Vagina (tissue), 2 donors: ENCODE measurements at places on chromosomes 11 and 22. TPM values are rescaled to one million over a fixed set of nuclear protein-coding genes. Genes with fewer than 3 reads are reported as not detected.

- DNase-seq: no peak
Observed at GRCh38 chr11:123409456-123410217, 20.4 kb upstream of the GRAMD1B start.

Gene TCF20
- 30.4 TPM for total RNA-seq

- DNase-seq: no peak
Observed at GRCh38 chr11:106524436-106524835, 447.0 kb downstream of the AASDHPPT start.

DNA sequence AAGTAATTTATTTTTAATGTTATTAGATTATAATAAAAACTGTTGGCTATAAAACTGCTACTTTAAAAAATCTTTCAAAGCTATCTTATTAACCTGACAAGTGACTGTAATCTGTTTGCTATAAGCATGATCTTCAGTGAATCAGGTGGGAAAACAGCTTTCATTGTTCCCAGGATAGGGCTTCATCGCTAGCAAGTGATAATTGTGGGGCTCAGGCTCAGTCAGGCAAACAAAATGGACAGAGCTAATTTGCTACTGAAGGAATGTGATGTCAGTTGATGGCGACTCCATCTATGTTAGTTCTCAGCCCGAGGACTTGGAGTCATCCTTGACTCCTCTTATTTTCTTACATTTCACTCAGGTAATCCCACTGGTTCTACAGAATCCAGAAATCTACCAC is 125.0 kb downstream of the RASSF10 start:
- DNase-seq: no peak

GRCh38 chr11:36165621-36166397 is 123.4 kb downstream of the COMMD9 start:
- no peak for DNase-seq

GRCh38 chr11:128644576-128644975 is 49.3 kb upstream of the FLI1 start:
- no peak for DNase-seq

GRCh38 chr11:69468911-69469885 is 12.3 kb upstream of the LINC01488 start:
- no peak for DNase-seq

Gene APOBEC3B
- not detected for total RNA-seq

Gene TMPRSS5
- not detected for total RNA-seq

Gene RAG1
- 0.25 TPM for total RNA-seq

DNA sequence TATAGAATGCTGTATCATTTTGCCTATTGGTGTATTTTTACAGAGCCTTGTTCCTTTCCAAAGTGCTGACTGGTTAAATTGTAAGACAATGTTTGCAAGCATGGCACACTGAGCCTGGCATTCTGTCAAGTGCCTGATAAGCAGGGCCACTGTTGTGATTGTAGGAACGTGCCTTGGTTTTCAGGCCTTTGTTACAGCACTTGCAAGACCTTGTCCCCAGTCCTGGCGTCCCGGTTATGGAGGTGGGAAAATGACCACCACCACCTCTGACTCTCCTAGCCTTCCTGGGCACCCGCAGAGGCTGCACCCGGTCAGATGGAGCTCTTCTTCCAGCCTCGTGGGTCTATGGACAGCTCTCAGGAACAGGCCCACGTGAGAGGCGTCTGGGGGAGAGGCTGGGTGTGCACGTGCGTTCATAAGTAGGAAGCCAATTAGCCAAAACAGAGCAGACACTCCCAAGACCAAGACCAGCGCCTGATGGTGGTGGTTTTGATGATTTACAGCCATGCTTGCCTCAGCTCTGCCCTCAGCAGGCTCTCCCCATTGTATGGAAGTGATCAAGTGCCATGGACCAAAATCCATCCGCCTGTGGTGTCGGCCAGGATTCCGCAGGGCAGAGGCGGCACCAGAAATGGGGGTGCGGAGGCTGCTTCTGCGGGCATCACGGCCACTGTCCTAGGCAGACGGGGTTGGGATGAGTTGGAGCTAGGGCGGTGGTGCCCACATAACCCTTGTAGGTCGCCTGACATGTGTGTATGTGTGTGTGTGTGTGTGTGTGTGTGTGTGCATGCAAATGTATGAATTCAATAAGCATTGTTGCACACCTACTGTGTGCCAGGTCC is 89.8 kb downstream of the RTL6 start:
- DNase-seq: no peak

DNA sequence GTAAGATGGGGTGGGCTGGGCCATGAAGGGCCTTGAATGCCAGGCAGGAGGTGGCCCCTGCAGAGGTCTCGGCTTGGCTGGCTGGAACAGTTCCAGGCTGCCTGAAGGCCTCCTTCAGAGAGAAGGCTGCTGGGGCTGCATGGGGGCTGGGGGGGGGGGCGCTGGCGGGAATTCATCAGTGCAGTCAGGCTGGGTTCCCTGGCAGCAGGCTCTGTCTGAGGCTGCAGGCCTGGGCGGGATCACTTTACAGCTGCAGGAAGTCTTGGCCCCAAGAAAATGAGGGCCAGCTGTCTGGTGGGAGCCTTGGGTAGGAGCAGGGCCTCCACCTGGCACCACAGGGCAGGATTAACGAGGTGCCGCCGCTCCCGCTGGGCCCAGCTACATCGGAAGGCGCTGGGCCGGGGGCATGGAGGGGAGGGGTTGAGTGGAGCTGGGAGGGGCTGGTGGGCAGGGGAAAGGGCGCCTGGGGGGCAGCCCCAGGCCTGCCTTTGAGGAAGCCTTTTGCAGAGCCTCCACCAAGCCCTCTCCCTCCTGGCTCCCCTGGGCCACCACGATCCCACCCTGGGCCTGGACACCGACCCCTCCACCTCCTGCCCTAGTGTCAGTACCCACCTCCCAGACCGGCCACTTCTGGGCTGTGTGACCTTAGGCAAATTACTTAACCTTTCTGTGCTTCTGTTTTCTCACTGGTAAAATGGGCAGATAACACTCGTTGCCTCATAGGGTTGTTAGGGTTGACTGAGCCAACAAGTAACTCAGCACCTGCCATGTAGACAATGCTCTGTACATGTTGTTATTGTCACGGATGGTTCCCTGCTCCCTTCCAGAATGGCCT is 31.0 kb upstream of the HMOX1 start:
- no peak for DNase-seq

- no peak for DNase-seq
Observed at GRCh38 chr11:86784241-86784681, 16.1 kb upstream of the PRSS23 start.

- no peak for DNase-seq
Observed at GRCh38 chr11:33988586-33989370, 62.8 kb upstream of the CAPRIN1 start.

DNA sequence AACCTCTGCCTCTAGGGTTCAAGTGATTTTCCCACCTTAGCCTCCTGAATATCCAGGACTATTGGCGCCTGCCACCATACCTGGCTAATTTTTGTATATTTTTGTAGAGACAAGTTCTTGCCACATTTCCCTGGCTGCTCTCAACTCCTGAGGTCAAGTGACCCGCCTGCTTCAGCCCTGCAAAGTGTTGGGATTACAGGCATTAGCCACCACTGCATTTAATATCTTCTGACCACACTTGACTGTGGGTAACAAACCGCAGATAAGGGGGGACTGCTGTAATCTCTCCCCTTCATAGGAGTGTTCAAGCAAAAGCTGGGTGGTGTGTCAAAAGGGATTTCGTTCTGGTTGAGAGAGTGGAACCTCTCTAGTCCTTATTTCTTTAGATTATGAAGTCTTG is 53.4 kb downstream of the GRAMD1B start:
- DNase-seq: no peak

Gene TRIM48
- not detected for total RNA-seq

GRCh38 chr11:121249039-121249663 is 43.4 kb upstream of the SC5D start:
- DNase-seq: no peak

Gene C22orf42
- total RNA-seq: not detected

Gene CARD10
- total RNA-seq: 11.0 TPM

Gene SMTNL1
- total RNA-seq: not detected

DNA sequence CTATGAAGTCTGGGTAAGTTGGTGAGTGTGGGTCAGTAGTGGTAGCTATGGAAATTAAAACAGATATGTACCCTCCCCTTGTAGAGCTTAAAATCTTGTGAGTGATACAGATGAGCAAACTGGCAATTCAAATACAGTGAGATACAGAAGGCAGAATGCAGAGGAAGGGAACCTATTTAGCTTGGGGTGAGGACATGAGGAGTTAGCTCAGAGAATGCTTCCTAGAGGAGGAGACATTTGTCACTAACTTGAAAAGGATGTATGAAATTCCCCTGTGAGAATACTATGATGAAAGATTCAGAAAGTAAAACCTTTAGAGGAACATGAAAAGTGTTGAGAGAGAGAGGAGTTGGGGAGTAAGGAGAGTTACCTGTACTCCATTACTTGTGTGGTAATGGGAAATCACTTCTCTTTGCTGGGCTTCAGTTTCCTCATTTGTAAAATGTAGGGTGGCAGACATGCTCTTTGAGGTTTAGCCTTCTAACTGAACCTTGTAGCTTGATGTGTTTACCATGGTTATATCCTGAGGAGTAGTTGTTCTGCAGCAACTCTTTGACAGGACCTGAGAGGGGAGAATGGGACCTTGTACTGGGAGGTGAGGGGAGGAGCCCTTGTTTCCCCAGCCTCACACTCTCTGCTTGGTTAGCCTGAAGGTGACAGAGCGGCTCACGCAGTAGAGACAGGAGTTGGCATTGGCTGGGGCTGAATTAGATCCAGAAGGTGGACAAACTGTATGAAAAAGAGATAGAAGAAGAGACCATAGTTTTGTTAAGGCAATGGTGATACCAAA is 17.9 kb downstream of the SWAP70 start:
- DNase-seq: no peak

- DNase-seq: no peak
Observed at GRCh38 chr22:20084547-20085413, 4.7 kb downstream of the DGCR8 start.

DNA sequence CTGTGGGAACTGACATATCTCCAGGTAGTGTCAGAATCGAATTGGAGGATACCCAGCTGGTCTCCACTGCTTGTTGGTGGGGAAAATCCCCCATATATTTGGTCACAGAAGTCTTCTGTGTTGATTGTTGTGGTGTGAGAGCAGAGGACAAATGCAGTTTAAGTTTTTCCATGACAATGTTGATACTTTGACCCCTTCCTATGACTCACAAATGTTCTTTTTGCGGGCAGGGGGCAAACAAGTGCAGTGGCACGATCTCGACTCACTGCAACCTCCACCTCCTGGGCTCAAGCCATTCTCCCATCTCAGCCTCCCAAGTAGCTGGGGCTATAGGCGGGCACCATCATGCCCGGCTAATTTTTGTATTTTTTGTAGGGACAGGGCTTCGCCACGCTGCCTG is 7.4 kb upstream of the PATL1 start:
- no peak for DNase-seq

- DNase-seq: no peak
Observed at GRCh38 chr11:104830080-104830479, 68.2 kb downstream of the CASP12 start.

Gene OR51B4
- not detected for total RNA-seq

Gene HEPN1
- not detected for total RNA-seq

GRCh38 chr11:124586238-124586860 is 16.6 kb downstream of the OR8A1 start:
- no peak for DNase-seq

Gene TRMU
- total RNA-seq: 37.1 TPM

Gene C11orf87
- not detected for total RNA-seq

Gene CDHR5
- total RNA-seq: not detected

- no peak for DNase-seq
Observed at GRCh38 chr11:23283666-23284065, 423.4 kb upstream of the CCDC179 start.

- peak; percentile 90 for DNase-seq
Observed at GRCh38 chr22:47203554-47203991, 441.1 kb downstream of the TBC1D22A start.

DNA sequence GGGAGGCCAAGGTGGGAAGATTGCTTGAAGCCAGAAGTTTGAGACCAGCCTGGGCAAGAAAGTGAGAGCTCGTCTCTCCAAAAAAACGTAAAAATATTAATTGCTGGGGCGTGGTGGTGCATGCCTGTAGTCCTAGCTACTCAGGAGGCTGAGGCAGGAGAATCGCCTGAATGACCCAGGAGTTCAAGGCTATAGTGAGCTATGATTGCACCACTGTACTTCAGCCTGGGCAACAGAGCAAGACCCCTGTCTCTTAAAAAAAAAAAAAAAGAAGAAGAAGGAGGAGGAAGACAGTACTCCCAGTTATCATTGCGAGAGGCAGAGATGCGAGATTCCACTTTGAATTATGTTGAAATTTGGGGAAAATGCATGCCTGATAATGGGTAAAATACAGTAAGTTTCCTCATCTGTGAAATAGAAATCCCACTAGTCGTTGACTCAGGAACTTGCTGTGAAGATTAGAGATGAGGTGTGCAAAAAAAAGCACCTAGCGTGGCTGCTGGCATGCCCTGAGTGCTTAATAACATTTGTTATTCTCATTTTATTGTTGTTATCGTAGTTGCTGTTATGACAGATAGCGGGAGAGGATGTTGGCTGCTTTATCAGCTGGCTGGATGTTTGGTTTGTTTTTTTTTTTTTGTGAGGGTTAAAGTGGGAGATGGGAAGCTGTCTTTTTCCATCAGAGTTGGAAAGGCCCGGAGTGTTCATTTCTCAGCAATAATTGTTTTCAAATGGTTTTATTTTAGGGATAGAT is 33.4 kb downstream of the BCR start:
- DNase-seq: no peak

DNA sequence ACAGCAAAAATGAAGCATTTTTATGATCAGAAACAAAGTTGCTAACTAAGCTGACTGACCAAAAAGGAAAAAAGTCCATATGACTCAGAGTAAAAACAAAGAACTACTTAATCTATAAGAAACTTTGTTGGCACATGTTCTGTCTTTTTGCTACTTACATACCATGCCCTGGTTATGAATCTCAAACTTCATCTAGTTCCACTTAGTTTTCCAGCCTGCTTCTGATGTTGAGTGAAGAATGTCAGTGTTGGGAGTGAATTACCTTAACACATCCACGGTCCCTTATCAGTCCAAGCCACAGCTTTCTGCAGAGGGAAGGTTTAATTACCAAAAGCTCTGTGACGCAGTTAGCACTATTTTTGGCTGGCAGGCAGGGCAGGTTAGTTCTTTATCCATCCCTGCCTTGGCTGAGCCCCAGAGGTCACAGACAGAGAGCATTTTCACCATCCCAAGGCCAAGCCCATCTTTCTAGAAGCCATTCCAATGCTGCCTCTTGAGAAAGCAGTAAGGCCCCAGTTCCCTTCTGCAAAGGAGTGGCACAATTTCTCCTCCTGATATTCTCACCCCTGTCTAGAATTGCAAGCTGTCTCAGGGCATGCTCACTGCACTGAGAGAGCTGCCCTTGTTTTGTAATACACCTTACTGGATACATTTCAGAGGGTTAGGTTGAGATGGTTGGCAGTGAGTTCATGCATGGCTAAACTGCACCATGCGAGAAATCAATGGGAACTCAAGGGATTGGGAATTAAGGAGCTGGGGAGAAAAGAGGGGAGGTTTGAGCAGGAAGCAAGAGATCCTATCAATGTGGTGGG is 67.1 kb downstream of the SLC1A2 start:
- DNase-seq: no peak

GRCh38 chr11:77669848-77670511 is 32.4 kb upstream of the CLNS1A start:
- DNase-seq: no peak

Gene ARHGAP20
- total RNA-seq: 3.4 TPM

Gene KDM4D
- 0.25 TPM for total RNA-seq
